ENCODE measurements at places on chromosomes 13 and 19.

- no peak for DNase-seq
Measured at GRCh38 chr19:40681039-40681438, 9.4 kb downstream of the NUMBL start.

GRCh38 chr13:27476943-27477703 lies 26.8 kb upstream of the MTIF3 start:
- peak; percentile 53 for DNase-seq

- no peak for DNase-seq
Measured at GRCh38 chr13:76153239-76153638, 517.1 kb downstream of the LMO7 start.

DNA sequence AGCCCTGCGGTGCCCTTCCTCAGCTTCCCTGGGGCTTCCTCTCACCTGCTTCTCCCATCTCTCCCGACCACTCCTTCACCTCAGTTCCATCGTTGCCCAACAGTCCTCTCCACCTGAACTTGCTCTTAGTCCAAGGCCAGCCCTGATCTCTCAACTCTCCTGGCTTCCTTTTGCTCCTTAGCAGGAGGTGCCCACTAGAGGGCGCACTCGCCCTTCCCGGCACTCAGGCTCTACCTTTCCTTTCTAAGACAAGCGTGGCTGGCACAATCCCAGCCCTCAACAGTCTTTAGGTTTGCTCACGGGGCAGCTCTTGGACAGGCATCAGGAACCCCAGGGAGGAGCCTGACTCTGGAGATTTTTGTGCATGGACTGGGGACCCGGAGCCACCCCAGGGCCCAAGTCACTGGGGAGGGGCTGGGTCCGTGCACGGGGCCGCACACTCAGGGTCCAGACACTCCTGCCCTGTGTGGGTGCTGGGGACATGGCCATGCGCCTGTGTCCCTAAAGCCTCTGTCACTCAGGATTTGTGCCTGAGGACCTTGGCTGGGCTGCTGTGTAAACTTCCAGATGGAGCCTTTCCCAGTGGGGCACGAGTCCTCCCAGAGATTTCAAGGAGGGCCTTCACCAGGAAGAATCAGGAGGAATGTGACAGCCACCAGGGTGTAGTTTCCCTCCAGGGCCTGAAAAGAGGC lies 12.1 kb upstream of the CEACAM8 start:
- DNase-seq, result peak; percentile 58

DNA sequence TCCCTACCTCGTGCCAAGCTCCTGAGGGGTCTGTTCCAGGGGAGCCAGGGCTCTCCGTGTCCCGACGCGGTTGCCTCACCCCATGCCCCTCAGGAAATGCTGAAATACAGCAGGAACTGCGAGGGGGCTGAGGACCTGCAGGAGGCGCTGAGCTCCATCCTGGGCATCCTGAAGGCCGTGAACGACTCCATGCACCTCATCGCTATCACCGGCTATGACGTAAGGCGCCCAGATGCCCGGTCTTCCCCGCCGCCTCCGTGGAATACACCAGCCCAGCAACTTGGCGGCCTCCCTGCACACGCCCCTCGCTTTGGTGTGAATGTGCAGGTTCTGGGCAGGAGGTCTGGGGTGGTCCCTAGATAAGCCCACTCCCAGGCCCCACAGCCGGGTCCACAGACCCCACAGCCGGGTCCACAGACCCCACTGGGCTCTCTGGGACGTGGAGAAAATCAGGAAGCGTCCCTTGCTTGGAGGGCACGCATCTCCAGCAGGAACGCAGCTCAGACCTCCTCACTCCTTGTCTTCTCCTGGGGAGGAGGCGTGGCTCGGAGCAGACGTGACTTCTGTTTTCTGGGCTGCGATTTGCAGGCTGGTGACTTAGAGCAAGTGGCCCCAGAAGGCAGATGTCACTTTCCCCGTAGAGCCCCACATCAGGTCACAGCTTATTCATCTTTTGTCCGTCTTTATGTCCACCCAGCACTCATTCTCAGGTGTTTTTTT lies 19.4 kb upstream of the F7 start:
- no peak for DNase-seq

DNA sequence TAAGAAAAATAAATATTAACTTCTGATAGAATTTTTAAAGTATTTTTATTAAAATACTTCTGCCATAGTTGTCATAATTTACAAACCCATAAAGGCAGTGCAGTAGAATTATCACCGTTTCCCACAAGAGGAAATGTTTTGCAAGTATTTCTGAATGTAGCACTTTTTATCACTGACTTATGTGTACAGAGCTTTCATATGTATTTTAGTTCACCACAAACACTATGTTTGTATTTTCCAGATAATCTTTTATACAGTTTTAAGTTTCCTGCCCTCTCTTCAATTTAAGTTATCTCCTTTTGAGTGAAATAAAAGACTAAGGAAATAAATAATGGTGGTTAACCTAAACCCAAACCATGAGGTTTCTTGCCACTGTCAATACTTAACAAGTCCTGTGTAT lies 24.2 kb downstream of the MIPEP start:
- DNase-seq, result no peak

DNA sequence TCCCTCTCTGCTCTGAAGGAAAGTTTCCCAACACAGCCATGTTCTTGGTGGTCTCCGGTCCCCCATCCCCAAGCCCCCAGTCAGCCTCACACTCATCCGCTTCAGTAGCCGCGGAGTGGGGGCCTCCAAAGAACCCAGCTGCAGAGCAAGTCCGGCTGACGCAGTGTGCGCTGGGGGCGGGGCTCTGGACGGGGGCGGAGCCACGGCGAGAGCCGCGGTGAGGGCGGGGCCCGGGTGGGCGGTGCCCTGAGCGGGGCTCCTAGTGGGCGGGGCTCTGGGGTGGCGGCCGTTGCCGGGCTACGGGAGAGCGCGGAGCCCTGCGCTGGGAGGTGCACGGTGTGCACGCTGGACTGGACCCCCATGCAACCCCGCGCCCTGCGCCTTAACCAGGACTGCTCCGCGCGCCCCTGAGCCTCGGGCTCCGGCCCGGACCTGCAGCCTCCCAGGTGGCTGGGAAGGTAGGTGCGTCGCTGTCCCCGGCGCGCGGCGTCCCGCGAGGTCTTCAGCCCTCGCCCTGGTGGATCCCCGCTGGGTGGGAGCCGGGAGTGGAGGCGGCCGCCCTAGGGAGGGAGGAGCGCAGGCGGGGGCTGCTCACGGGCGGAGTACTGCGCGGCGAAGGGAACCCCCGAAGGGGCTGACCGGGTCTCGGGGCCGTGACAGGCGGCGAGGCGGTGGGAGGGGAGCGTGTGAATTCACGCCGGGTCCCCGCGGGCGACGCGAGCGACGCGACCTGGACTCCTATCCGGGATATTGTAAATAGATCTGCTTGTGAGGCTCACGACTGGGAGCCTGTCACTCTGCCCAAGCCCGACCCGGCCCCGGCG lies 9.1 kb downstream of the TNFRSF19 start:
- no peak for DNase-seq

DNA sequence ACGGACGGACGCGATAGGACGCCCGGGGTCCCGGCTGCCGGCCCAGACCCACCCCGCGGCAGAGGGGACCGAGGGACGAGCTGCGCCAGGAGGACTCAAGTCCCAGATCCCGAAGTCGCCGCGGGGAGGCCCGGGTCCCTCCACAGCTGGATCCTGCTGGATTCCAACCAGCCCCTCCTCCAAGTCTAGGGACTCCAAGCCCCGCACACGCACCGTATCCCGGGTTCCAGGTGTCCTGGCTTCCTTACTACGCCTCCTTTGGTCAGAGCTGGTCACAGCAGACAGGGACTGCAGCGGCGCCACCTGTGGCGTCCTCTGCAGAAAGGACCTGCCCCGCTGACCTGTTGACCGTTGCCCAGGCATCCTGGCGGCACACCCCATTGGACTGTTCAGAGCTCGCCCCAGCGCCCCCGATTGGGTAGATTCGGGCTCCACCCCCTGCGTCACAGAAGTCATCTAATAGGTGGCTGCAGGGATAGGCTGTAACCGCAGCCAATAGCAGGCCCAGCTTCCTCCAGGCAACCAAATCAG lies 29.0 kb upstream of the ZNF709 start:
- DNase-seq, result no peak

- no peak for DNase-seq
Measured at GRCh38 chr13:73704587-73704986, 429.6 kb downstream of the KLF12 start.

DNA sequence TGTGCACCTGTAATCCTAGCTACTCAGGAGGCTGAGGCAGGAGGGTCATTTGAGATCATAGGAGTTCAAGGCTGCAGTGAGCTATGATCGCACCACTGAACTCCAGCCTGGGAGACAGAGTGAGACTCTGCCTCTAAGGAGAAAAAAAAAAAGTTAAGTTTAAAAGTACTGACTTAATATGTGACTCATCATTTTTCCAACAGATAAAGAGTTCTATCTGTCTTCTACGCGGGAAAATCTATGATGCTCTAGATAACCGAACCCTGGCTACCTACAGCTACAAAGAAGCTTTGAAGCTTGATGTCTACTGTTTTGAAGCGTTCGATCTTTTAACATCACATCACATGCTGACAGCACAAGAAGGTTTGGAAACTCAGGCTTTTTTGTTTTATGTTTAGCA lies 7.2 kb downstream of the CDC16 start:
- DNase-seq, result no peak

GRCh38 chr19:6287269-6287885 lies 7.6 kb upstream of the MLLT1 start:
- DNase-seq, result no peak

- DNase-seq, result no peak
Measured at GRCh38 chr19:4705413-4706131, 18.1 kb downstream of the DPP9 start.

DNA sequence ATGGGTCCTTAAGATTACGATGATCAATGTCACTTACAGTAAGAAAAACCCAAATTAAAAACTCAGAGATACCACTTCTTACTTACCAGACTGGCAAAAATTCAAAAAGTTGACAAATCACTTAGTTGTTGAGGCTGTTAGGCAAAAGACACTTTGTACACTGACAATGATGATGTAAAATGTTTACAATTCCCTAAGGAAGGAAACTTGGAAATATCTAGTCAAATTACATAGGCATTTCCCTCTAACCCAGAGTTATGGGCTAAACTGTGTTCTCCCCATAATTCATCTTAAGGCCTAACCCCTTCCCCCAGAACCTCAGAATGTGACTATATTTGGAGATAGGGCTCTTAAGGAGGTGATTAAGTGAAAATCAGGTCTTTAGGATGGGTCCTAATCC lies 12.0 kb downstream of the TGDS start:
- no peak for DNase-seq

DNA sequence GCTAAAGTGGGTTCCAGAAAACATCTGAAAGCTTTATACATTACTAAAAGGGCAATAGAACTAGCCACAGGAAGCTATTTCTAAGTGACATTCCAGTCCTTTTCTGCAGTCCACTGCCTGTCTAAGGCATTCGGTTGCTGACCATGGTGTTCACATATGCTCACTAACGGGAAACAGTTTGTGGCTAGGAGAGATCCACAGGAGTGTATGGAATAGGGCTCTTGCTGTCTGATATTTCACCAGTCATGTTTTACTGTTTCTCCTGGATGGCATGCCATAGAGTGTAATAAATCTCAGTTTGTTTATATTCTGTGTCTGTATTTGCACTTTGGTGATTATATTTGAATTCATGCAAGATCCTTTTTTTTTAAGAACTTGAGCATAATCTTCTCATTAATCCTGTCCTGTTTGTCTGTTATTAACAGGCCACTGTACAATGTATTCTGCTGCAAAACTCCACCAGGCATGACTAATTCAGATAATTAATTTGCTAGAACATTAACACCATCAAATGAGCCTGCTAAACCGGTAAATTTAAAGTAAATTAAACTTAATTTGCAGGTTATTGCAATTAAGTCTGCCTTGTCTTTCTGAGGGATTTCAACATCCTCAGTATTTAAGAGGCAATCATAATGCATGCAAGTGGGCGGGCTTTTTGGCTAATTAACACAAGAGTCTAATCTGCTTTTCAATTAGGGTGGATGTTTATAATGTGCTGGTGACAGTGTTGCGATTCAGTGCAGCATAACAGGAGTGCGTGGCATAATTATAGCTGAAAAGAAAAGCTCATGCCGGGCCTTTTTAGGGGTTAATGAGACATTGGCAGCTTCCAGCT lies 201.3 kb downstream of the POU4F1 start:
- no peak for DNase-seq

- DNase-seq, result no peak
Measured at GRCh38 chr19:48461651-48461981, 6.2 kb downstream of the KCNJ14 start.

GRCh38 chr19:46376241-46377153 lies 29.6 kb downstream of the PPP5C start:
- no peak for DNase-seq

DNA sequence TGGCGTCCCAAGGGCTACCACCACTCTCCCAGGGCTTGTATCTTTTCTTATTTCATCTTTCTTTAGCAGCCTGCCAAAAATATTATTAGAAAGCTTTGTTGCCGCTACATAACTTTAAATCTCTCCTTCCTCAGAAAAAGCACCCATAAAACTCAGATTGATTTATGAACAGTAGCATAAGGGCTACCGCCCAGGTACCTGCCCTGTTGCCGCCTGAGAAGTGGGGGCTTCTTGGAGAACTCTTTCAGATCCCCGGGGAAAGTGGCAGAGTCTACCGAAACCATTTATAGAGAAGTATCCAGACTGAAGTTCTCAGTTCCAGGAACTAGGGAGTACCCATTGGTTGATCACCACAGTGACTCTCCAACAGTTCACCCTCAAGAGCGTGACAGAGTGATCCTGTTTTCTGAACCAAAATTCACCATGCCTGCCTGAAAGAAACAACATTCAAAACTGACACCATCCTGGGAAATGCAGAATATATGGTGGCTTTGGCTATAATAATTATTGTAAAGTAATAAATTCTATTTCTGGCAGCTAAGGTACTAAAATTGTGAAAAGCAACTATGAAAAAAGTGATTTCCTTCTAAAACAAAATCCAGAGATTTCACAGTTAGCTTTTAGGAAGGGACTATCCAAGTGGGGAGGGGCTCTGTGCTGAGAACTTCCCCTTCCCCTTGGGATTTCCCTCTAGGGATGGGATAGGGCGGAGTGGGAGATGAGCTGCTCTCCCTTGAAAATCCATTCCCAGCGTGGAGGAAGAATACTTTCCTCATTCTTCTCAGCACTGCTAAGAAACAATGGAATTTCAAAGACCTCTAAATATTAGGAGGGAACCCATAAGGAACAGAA lies 877 bp upstream of the N4BP2L1 start:
- peak; percentile 11 for DNase-seq

DNA sequence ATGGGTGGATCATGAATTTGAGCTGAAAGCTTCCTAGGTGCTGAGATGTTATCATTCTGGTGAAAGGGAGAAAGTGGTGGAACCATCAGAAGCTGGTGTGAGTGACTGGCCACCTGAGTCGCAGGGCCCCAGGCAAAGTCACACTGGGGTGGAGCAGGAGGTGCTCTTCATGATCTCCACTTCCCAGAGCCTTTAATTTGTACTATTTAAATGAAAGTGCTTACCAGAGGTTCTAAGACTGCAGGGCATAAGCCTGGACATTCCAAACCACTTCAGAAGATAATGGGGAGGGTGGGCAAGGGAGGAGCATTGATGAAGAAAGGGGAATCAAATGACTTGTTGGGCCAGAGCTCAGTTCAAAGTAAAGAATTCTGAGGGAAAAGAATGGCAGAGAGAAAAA lies 156.1 kb downstream of the RGCC start:
- DNase-seq, result no peak

GRCh38 chr13:63048653-63049052 lies 1633.0 kb upstream of the PCDH20 start:
- peak; percentile 32 for DNase-seq

- DNase-seq, result no peak
Measured at GRCh38 chr13:77980592-77980991, 62.0 kb upstream of the EDNRB start.

GRCh38 chr13:33645591-33646554 lies 172.1 kb upstream of the RFC3 start:
- no peak for DNase-seq

Measured in RKO (cell line).